ENCODE measurements at places on chromosomes 5 and 9. TPM values are rescaled to one million over a fixed set of nuclear protein-coding genes. Genes with fewer than 3 reads are reported as not detected.
A peak's percentile ranks its signal among the peaks of the same experiment; 100 is the strongest.

The TSLP gene
- total RNA-seq, result 1.3 TPM

The IL7R gene
- 0.98 TPM for total RNA-seq

The CCL19 gene
- not detected for total RNA-seq

The PDZD2 gene
- total RNA-seq, result 0.13 TPM

The SAXO1 gene
- total RNA-seq, result not detected

The SLC34A3 gene
- total RNA-seq, result not detected

The IL13 gene
- total RNA-seq, result not detected

GRCh38 chr9:132983491-132984201 lies 5.2 kb downstream of the GFI1B start:
- no peak for DNase-seq

DNA sequence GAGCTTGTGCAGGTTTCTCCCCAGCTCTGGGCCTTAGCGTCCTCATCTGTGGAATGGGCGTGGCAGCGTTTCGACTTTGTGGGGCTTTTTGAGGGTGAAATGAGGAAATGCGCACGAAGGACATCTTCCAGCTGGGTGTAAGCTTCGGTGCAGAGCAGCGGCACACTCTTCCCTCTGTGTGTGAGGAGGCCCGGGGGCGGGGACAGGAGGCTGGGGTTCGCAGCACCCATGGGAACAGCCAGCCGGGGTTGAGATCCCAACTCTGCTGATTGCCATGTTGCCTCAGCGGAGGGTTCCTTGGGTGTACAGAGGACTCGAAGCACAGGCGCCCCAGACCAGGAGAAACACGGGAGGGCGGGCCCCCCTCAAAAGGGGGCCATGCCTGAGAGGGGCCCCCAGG lies 265.6 kb downstream of the NSG2 start:
- no peak for DNase-seq

- DNase-seq, result no peak
Measured at GRCh38 chr5:9313751-9314150, 232.1 kb downstream of the SEMA5A start.

GRCh38 chr9:27888661-27889295 lies 315.5 kb upstream of the C9orf72 start:
- DNase-seq, result peak; percentile 20

- DNase-seq, result no peak
Measured at GRCh38 chr5:10370931-10371330, 17.4 kb downstream of the MARCHF6 start.

DNA sequence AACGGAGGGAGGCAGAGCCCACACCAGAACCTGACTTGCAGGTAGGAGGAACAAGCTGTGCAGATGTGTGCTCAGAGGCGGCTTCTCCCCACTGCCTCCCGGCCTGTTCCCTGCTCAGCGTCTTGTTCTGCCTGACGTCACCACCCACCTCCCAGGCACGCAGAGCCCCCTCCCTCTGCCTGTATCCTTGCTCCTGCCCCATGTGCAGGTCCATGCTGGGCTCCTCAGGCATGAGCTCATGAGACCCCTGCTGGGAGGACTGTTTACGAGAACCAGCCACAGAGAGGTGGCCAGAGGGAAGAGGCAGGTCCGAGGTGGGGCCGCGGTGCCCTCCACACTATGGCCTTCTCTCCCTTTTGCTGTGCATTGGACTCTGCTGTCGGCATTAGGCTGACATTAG lies 45.5 kb downstream of the SLC6A3 start:
- DNase-seq, result no peak

- no peak for DNase-seq
Measured at GRCh38 chr5:124056991-124057723, 545.2 kb downstream of the CSNK1G3 start.

DNA sequence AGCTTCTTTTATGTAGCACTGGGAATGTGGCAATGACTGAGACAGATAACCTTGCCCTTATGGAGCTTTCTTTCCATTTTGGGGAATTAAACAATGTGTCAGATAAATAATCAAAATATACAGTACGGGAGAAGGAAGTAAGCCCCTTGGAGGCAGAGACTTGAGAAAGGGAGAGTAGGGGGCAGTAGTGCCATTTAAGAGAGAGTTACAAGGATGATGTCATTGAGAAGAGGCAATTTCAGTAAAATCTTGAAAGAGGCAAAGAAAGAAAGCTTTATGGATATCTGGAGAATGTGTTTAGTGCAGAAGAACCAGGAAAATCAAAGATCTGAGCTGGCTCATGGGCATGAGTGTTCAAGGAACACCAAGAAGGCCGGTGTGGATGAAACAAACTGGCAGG lies 77.3 kb downstream of the KCTD16 start:
- DNase-seq, result no peak

DNA sequence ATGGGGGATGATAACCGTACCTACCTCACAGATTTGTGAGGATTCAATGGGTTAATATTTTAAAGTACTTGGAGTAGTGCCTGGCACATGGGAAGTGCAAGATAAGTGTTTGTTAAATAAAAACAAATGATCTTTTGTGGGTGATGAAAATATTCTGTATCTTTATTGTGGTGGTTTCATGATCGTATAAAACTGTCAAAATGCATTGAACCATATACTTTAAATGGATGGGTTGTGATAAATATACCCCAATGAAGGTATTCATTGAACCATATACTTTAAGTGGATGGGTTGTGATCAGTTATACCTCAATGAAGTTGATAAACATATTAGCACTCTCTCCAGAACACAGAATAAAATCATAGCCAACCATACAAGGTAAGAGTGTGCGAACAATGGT lies 234.5 kb downstream of the CRB2 start:
- DNase-seq, result no peak

DNA sequence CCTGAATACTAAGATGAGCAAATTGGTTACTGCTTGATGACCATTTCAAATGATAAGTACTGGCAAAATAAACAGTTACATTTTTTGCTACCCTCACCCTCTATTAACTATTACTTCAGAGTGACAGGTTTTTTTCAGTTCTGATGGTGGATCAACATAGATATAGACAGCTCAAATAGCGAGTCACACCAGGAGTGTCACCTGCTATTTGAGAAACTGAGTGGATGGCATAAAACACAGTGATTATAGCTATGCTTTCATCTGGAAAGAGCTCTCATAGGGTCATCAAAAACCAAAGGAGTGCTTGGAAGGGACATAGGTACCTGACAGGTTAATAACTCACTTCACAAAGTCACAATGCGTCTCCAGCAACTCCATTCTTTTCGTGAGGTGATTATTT lies 244.5 kb upstream of the C9orf72 start:
- DNase-seq, result no peak

- peak; percentile 89 for DNase-seq
Measured at GRCh38 chr9:129783516-129784361, 19.2 kb upstream of the TOR1B start.

GRCh38 chr9:120724757-120725400 lies 10.6 kb upstream of the MEGF9 start:
- DNase-seq, result no peak

DNA sequence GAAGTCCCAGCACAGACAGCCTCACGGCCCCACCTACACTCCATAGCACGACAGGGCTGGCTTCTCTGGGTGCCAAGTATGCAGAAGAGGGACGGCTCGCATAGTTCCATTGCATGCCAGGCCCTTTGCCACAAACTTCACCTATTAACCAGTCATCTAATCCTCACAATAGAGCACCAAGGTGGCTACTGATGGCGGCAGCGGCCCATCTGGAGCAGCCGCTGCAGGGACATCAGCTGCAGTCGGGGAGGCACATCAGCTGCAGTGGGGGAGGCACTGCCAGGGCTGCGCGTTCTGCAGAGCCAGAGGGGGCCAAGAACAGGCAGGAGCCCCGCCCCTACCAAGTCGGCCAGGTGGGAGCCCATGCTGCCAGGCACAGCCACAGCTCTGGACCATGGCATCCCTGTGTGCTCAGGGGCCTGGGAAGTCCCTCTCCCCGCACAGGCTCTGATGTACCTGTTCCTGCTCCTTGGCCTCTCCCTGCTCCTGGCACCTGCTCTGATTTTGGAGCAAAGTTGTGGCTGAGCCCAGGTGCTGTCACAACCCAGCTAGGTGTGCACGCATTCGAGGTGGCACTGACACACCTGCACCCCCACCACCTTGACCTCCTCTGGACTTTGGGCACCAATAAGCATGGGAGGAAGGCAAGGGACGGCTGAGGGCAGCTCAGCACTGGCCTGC lies 61.5 kb upstream of the SYNPO start:
- no peak for DNase-seq

DNA sequence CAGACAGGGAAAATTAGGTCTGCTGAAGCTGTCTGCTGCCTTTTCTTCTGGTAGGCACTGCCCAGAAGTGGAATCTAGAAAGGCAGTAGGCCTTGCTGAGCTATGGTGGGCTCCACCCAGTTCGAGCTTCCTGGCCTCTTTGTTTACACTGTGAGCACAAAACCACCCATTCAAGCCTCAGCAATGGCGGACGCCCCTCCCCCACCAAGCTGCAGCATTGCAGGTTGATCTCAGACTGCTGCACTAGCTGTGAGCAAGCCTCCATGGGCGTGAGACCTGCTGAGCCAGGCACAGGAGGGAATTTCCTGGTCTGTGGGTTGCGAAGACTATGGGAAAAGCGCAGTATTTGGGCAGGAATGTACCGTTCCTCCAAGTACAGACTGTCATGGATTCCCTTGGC lies 18.5 kb downstream of the AGTPBP1 start:
- no peak for DNase-seq

DNA sequence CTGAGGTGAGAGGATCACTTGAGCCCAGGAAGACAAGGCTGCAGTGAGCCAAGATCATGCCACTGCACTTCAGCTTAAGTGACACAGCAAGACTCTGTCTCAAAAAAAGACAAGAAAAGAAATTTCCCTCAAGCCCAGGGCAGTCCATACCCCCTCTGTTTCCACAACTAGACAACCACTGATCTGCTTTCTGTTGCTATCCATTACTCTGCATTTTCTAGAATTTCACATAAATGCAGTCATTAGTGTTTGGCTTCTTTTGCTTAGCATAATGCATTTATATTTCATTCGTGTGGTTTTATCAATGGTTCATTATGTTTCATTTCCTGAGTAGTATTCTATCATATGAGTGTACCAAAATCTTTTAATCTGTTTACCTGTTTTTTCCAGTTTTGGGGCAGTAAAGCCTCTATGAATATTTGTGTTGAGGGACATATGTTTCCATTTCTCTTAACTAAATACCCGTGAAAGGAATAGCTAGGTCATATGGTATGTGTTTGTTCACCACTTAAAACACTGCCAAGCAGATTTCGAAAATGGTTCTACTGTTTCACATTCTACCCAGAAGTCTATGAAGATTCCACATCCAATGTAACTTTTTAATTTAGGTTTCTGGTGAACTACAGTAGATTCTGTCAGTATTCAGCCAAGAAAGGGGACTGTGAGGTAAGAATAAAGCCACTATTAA lies 271.8 kb downstream of the ZNF608 start:
- DNase-seq, result no peak

DNA sequence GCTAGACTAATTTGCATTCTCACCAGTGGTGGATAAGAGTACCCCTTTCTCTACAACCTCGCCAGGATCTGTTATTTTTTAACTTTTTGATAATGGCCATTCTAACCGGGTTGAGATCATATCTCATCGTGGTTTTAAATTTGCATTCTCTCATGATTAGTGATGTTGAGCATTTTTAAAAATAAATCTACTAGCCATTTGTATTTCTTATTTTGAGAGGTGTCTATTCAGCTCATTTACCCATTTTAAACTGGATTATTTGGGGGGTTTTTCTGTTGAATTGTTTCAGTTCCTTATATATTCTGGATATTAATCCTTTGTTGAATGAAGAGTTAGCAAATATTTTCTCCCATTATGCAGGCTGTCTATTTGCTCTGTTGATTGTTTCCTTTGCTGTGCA lies 139.6 kb downstream of the ARSB start:
- DNase-seq, result no peak

GRCh38 chr5:149162401-149163084 lies 21.2 kb downstream of the ABLIM3 start:
- no peak for DNase-seq

DNA sequence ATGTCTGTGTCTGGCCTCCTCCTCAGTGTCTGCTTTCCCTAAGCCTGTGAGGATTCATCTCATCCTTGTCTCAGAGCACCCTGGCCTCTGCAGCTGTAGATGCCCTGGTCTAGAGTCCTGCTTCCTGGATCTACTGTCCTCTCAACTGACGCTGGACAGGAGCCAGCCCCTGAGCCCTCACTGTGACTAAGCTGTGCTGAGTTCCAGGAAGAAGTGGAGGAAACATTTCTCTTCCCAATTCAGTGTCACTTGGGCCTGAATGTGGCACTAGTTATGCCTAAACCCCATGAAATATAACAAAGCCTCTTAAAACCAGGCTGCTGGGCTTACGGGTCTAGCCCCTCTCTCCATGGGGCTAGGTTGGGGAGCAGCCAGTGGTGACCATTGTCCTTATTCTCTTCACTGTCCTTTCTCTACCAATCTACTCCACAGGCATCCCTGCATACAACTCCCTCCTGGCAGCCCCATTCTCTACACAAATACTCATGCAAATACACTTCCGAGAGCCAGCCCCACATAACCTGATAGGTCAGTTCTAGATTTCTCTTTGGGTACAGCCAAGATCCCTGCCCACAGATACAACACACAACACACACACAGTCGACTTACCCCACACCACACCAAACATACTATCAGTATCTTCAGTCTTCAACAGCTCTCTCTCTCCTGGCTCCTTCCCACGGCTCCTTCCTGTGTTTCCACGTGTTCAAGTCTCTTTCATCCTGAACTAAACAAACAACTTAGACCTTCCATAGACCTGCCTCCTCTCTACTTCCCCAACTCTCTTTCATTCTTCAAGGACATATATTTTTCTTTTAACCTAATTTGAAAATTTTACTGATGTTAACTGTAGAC lies 220.8 kb downstream of the SNX18 start:
- DNase-seq, result peak; percentile 43

DNA sequence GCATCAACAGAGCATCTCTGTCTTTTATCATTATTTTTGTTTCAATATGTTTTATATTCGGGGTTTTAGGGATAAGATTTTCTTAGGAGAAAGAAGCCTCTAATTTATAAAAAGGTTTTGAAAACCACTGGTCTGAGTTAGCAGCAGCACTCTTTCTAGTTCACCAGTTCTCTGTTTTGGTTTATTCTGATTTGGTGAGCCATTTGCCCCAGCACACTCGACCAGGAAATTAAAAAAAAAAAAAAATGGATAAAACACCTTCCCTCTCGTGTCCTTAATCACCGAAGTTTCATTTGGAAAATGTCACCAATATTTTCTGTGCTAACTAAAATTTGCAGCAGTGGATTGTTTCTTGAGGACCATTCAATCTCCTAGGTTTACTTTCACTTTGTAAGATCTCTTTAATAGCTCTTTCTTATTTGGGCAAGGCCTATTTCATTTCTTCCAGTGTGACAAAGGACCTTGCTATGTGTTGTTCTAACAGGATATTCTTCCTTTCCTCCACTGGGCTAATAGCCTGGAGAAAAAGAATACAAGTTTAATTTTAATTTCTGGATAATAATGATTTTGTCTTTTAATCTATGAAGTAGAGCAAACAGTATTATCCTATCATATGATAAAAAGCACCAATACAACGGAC lies 57.8 kb upstream of the ANXA1 start:
- no peak for DNase-seq

DNA sequence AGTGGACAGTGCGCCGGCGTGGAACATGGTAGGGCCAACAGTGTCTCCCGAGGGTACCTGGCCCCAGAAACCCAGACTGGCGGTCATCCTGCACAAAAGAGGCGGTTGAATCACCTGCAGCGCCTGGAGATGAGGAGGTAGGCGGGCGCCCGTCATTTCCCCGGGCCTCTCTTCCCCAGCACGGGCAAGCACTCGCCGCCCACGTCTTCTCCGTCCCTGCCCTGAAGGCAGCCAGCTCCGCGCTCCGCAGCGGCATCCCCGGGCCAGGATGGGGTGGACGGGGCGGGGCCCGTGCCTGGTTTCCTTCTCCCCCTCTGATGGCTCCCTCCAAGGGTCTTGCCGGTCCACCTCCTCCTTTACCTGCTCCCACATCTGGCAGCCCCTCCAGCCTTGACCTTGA lies 27.1 kb upstream of the N4BP3 start:
- DNase-seq, result peak; percentile 15
